Anterior cingulate cortex (tissue), 58 donors: ENCODE measurements at places on chromosomes 7 and 10.

- no peak for DNase-seq
Observed at GRCh38 chr7:131931370-131931769, 374.9 kb upstream of the PODXL start.

- no peak for DNase-seq
Observed at GRCh38 chr7:596071-596818, 76.6 kb upstream of the PDGFA start.

- DNase-seq, result no peak
Observed at GRCh38 chr7:129257168-129257567, 32.3 kb downstream of the AHCYL2 start.

DNA sequence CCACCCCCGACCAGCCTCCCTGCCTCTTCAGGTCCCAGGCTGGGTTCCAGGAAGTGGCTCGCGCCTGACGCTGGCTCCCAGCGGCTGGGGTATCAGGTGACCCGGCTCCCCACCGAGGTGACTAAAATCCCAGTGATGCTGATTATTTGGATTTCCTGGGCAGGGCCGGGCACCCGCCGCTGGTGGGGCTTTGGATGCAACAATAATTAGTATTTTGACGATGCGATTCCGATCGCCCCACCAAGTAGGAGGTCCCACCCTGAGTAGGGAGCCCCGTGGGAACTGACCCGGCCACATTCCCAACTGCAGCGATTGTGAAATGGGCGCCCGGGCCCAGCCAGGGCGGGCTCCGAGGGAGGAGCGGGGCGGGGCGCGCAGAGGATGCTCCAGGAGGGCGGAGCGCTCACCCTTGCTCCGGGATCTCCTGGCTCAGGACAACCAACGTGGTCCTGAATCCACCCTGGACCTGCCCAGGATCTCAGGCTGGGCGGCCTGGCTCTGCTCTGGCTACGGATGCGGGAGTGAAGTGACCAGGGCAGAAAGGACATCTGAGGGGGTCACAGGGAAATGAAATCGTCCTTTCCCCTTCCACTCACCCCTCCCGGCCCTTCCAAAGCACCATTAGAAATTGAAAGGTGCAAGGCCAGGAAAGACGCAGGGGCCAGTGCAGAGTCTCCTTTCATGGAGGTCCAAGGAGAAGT, 32.6 kb downstream of the DUSP5 start:
- DNase-seq, result no peak

GRCh38 chr10:23157239-23157681, 34.9 kb upstream of the PTF1A start:
- DNase-seq, result no peak

DNA sequence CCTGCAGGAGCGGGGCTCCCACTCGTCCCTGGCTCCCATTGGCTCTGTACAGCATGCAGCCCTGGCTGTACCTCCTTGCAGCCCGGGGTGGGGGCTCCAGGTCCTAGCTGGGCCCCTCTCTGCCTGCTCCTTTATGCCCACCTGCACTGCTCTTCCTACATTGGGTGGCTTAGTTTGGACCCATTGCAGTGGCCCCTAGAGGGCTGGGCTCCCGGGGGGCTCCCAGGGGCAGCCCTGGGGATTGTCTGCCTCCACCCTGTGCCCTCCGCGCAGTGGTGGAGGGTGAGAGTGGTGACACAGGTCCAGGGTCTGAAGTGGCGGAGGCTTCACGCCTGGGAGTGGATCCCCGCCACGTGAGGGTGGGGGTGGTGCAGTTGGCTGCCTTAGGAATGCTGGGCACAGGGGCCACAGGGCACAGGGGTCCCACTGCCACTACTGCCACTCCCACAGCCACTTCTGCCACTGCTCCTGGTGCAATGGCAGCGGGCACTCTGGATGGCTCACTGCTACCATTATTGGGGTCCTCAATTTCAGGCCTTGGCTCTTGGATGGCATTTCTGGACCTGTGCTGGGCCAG, 177.1 kb downstream of the ARL4A start:
- no peak for DNase-seq

GRCh38 chr7:50409856-50410745, 40.0 kb downstream of the FIGNL1 start:
- DNase-seq, result no peak

GRCh38 chr7:110591341-110591740, 499.6 kb upstream of the LRRN3 start:
- no peak for DNase-seq

- no peak for DNase-seq
Observed at GRCh38 chr10:105952153-105952552, 1212.4 kb downstream of the SORCS1 start.

GRCh38 chr10:76665029-76665428, 972.6 kb downstream of the KCNMA1 start:
- no peak for DNase-seq

DNA sequence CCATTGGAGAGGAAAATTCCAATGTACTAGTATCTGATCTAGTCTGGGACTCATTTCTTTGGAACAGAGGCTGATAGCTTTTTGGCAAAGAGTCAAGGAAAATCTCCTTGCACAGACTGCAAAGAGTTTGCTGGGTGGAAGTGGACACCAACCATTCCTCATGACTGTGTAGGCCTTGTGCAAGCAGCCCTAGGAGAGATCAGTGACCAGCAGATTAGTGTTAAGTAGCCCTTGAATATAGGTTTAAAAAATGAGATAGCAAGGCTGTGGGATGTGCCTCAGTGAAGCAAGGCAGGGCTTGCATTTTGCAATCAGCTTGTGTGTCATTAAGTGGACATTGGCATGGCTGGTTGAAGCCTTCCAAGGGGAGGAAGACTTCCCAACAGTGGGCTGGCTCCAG, 341.6 kb downstream of the PLXNA4 start:
- no peak for DNase-seq

- DNase-seq, result no peak
Observed at GRCh38 chr10:34351161-34351560, 463.9 kb downstream of the PARD3 start.

DNA sequence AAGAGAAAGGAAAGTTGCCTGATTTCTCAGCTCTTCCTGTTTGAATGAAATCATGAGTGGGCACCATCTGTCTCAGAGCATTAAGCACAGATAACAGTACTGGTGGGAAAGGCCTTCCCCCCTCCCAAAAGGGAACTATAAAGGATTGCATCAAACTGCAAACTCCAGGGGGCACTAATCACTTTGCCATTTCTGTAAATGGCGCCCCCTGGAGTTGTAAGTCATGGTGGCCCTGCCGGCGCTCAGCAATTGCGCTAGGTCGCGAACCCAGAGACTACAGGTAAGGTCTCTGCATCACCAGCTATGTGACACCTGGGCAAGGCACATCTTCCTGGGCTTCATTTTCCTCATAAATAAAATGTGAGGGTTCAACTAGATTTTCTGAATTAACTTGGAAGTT, 11.1 kb downstream of the LRRC4 start:
- DNase-seq, result no peak

- no peak for DNase-seq
Observed at GRCh38 chr7:48158404-48158803, 12.9 kb upstream of the ABCA13 start.

DNA sequence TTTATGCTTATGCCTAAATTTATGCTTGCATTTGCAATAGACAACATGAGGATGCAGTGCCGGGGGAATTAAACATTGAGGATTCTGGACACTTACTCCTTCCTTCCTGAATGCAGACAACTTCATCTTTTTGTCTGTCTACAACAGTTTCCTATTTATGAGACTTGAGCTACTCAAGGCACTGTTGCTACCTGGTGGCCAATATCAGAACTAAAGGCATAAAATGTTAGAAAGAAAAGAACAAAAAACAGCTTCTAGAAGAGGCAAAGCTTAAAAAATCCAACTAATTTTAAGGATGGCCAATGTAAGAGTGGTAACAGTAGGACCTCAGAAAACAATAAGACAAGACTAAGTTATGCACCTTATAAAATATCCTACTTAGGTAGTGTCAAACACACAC, 144.5 kb upstream of the PTN start:
- DNase-seq, result no peak

- DNase-seq, result no peak
Observed at GRCh38 chr10:114553436-114553835, 104.6 kb downstream of the ABLIM1 start.

DNA sequence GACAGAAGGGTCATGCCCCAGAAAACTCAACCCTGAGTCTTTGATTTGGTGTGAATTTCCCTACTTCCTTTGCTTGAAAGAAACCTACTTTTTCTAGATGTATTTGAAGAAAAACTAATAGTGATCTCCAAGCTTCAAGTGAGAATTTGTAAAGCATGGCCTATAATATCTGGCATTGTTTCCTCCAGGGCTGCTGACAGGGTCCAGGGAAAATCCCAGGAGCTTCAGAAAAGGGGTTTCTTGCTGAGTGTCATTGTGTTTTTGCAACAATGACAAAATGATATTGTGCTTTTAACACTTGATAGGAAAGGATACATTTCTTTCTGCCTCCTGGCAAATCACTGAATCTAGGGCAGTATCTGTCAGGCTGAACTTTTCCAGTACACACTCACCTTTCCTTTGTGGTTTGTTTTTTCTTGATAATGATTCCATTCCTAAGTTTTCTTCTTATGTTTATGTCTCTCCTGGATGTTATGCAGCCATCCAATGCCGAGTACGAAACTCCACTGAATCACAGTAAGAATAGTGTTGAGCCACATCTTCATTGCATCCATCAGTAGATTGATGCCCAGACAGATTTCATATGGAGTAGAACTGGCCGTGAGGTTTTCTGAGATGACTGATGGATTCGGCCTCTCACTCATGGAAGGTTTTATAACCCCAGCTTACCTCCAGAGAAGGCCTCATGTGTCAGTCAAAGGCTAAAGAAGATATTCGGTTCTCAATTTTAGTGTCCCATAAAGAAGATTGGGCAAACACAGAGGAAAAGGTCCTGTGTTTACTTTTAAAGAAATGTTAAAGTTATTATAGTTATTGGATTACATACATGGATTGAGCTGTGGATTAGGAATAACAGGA, 76.9 kb upstream of the STEAP1B start:
- no peak for DNase-seq

GRCh38 chr10:11298116-11298515, 280.4 kb downstream of the CELF2 start:
- DNase-seq, result peak; percentile 31

DNA sequence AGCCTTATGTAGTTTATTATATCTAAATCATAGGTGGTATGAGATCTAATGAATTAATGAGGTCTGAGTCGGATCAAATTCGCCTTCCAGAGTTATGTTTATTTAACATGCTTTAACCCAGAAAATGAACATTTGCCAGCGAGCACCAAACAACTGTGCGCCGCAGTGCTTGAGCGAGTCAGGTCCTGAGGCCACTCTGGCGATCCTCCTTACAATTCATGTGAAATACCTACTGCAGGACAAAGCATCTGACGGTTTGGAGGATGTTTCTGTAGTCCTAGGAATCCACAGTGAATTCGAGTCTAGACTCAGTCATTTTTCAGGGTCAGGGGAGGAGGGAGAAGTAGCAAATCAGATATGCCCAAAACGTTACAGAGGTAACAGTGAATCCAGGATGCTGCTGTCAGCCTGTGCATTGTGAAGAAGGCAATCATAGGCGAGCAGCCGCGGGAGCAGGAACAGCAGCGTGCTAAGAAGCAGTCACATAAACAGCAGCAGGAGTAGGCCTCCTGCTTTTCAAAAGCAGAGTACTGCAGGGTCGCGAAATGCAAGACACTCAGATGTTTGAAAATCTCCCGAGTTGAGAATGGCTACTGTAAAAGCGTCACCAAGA, 120.2 kb downstream of the CACNB2 start:
- DNase-seq, result no peak

- DNase-seq, result no peak
Observed at GRCh38 chr7:152313831-152314604, 121.8 kb downstream of the KMT2C start.

GRCh38 chr10:1381339-1381738, 325.2 kb downstream of the WDR37 start:
- DNase-seq, result no peak

- no peak for DNase-seq
Observed at GRCh38 chr7:12927635-12928434, 240.4 kb downstream of the ARL4A start.

DNA sequence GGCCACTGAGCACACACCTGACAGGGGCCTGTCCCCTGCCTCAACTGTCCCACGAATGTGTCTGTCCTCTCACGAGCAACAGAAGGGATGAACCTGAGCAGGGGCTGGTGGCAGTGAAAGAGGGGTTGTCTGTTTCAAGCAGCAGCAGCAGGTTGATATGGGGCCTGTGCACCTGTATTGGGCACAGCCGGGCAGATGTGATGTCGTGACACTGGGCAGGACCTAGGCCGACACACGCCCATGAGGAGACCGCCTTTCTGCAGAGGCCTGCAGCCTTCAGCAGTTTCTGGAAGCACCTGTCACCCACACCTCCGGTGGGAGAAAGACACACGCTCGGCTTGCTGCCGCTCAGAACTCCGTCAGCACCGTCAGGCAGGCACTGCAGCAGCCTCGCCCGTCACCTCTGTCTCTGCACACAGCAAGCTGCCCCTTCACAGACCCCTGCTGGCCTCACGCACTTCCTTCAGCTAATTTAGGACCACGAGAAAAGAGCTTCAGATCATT, 48.5 kb downstream of the AMZ1 start:
- DNase-seq, result no peak

DNA sequence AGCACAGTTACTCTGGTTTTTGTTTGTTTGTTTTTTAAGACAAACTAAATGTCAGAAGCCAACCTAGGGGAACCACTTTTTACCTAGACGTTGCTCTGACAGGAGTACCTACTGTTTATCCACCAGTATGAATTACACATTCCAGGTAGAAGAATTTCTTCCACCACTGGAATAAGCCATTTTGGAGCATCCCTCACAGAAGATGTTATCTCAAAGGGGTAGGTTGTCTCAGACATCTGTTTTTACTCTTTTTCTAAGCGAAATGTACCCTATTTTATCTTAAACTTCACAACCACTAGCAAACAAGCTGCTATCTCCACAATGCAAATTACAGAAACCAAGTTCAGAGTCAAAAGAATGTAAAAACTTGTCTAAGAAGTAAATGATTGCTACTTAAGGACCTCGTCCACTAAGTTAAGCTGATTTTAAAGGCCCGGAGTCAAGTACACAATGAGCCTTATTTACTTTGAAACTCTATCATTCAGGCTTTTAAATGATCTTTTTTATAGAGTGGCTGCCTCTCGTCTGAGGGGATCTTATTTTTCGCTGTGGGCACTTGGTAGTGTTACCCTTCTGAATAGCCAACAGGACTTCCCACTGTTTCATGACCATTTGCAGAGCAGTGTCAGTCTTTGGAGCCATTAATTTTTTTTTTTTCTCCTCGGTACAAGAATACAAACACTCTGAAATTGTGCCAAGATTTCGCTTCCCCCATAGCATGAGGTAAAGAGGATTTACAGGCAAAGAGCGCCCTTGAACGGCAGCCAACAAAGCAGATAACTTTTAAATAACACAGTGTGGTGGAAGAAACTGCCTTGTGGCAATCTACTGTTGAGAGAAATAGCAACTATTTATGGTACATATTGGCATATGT, 15.7 kb upstream of the ARMC3 start:
- no peak for DNase-seq

DNA sequence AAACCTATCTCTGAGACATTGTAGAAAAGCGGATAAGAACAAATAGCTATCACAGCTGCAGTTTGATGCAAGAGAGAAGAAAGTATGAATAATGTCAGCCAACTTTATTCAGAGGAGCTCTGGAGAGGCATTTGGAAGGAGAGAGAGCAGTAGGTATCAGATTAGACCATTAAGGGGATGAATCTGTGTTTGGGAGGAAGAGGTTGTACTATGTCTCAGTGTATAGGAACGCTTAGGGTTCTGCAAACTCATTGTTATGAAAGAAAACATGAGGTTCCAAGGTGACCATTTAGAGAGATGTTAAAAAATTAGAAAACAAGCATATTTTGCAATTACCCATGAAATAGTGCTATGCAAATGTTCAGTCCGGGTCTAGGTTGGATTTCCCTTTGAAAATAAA, 207.5 kb upstream of the GNAI1 start:
- DNase-seq, result no peak
